Bone marrow (tissue), 2 donors: ENCODE measurements at places on chromosomes 12 and 14.

DNA sequence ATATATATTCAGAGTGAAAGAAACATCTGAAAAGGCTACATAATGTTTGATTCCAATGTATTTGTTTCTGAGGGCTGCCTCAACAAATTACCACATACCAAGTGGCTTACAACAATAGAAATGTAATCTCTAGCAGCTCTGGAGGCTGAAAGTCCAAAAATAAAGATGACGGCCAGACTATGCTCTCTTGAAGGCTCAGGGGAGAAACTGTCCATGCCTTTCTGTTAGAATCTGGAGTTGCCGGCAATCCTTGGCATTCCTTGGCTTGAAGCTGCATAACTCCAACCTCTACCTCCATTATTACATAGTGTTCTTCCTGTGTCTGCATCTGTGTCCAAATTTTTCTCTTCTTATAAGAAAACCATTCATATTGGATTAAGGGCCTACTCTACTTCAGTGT, 68.1 kb upstream of the PLEKHG7 start:
- DNase-seq: no peak

- DNase-seq: no peak
These were observed 63.9 kb downstream of the TGFB3 start for GRCh38 chr14:75917946-75918335.

DNA sequence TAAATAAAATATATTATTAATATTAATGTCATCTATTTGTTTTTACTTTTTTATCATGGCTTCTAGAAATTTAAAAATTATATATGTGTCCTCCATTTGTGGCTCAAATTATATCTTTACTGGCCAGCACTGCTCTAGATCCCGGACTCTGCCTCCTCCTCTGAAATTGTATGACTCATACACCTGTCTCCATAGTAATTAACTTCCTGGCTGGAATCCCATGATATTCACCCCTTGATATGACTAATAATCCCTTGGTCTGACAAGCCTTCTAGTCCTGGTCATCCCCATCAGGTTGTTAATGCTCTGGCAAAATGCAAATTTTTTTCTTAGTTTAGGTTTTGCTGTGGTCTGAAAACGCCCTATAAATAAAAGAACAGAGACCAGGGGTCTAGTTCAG, 116.2 kb downstream of the BMP4 start:
- no peak for DNase-seq

GRCh38 chr14:74147571-74147970, 62.8 kb downstream of the LIN52 start:
- no peak for DNase-seq

- DNase-seq: no peak
These were observed 103.0 kb downstream of the PUS7L start for GRCh38 chr12:43655586-43655985.
